Fibroblast of gingiva (primary cell): ENCODE measurements at places on chromosomes 7 and 10.

DNA sequence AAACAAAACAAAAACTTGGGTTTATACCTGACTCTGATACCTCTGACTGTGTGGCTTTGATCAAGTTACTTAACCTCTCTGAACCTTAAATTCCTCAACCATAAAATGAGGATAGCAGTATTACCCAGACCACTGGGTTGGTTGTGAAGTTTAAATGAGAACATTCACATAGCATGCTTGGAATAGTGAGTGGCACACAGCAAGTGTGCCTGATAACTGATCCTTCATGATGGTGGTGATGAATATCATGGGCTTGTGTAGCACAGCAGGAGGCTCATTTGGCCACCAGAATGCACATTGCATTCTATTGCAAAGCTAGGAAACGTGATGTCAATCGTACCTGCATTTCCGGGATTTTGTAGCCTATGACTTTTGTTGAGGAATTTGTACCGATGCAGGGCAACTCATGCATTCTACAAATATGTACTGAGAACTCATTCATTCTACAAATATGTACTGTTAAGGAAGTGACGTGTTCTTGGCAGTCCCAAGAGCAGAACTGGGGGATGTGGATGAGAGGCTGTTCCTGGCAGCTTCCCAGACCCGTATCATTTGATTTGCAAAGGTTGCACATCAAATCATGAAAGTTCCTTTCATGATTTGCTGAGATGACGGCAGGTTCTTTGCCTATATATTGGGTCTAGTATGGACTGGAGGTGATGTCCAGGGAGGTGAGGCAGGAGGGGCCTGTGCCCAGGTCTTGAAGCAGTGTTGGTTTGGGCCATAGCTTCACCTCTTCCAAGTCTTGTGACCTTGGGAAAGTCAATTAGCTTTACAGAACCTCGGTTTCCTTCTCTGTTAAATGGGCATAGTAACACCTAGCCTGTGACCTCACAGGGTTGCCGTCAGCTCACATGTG, 94.6 kb upstream of the SMNDC1 start:
- peak; percentile 95 for DNase-seq

DNA sequence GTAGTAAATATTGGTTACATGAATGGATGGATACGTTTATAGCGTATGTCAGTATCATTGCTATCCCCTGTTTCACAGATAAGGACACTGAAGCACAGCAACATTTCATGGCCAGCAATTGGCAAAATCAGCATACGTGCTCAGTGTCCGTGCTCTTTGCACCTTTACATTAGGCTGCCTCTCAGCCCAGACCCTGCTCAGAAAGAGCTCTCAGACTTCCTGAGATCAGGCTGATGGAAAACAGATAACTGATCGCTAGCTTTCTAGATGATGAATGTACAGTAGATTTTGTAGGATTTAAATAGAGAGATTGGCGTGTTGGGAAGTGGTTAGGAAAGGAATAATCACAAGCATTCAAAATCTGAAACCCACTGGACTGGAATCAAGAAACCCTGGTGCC, 106.7 kb downstream of the ARID5B start:
- no peak for DNase-seq

- DNase-seq, result no peak
These were observed 33.3 kb upstream of the LYZL2 start for GRCh38 chr10:30662814-30663213.

GRCh38 chr10:3658766-3659165, 126.2 kb downstream of the KLF6 start:
- no peak for DNase-seq

- no peak for DNase-seq
These were observed 286.4 kb upstream of the LRRN3 start for GRCh38 chr7:110804501-110804900.

DNA sequence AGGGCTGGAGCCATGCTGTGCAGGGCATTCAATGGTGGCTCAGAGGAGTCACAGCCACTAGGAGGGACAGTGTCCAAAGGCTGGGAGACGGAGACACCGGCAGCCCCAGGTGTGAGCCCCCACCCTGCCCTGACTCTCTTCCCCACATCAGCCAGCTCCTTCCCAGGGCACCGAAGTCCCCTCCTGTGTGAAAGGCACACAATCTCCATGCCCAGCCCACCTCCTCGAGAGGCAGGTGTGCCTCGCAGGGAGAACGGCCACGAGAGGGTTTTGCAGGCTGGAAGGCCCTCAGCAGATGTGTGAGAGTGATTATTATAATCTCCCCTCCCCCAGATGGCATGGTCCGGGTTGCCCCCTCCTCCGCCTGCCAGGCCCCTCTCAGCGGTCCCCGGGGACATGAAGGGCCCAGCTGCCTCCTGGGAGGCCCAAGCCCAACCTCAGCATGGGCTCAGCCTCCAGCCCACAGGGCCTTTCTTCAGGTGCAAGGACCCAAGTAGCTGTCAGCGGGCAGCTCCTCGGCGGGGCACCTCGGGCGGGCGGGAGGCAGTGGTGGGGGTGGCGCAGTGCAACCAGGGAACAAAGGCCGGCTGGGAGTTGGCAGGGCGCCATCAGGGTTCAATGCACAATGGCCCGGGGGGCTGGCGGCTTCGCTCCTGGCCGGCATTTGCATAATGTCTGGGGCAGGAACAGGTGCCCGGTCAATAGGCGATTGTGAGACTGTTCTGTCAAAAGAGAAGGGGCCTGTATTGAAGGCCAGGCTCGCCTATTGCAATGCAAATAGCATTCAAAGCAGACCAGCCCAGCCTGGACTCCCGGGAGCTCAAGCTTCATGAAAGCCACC, 155.3 kb upstream of the ZMIZ1 start:
- DNase-seq, result no peak

- no peak for DNase-seq
These were observed 507.8 kb upstream of the MKI67 start for GRCh38 chr10:128633864-128634540.
